Urothelium cell line (cell line): ENCODE measurements at places on chromosomes 5 and 9.
A peak's percentile ranks its signal among the peaks of the same experiment; 100 is the strongest.

GRCh38 chr9:4297151-4297785 lies 2.6 kb downstream of the GLIS3 start:
- DNase-seq: peak; percentile 52

GRCh38 chr9:1659363-1659690 lies 355.8 kb upstream of the SMARCA2 start:
- no peak for DNase-seq

GRCh38 chr5:165227515-165227914 lies 1722.1 kb downstream of the MAT2B start:
- DNase-seq: no peak

DNA sequence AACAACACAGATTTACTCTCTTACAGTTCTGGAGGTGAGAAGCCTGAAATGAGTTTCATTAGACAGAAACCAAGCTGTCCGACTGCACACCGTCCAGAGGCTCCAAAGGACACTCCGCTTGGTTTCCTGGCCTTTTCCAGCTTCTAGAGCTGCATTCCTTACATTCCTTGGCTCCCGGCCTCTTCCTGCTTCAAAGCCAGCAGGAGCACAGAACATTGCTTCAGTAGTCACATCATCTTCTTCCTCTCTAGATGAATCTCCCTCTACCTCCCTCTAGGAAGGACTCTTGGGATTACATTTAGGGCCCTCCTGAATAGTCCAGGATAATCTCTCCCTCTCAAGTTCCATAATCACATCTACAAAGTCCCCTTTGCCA lies 213.3 kb downstream of the CDK5RAP2 start:
- DNase-seq: peak; percentile 85

DNA sequence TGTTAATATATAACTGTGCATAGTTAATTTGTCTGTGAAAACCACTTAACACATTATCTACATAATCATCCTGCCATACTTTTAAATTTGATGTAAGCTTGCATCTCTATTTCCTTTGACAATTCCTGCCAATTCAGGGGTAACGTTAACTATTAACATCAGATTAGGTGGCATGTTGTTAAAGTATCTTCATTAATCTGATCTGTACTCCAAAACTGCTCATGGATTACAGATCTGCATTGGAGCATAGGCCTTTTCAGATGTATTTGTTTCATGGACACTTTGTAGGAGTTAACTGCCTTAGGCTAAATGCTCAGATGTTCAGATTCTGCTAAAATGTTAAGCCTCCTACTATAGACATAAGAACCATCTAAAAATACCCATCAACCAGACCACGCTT lies 3.1 kb downstream of the RPS6 start:
- no peak for DNase-seq

DNA sequence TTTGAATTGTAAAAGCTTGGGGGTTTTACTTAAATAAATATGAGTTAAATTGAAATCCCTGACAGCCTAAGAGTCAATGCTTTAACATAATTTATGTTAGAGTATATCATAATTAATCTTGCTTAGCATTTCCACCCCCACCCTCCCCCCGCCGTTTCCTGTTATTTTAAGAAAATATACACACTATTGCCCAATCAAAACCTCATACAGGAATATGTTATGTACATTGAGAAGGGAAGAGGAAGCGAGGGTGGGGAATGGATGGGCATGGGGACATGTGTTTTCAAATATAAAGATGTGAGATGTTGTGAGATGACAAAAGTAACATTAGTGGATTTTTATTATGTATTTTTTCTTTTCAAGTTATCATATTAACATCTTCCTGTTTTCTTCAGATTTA lies 561.1 kb upstream of the MEF2C start:
- DNase-seq: no peak

DNA sequence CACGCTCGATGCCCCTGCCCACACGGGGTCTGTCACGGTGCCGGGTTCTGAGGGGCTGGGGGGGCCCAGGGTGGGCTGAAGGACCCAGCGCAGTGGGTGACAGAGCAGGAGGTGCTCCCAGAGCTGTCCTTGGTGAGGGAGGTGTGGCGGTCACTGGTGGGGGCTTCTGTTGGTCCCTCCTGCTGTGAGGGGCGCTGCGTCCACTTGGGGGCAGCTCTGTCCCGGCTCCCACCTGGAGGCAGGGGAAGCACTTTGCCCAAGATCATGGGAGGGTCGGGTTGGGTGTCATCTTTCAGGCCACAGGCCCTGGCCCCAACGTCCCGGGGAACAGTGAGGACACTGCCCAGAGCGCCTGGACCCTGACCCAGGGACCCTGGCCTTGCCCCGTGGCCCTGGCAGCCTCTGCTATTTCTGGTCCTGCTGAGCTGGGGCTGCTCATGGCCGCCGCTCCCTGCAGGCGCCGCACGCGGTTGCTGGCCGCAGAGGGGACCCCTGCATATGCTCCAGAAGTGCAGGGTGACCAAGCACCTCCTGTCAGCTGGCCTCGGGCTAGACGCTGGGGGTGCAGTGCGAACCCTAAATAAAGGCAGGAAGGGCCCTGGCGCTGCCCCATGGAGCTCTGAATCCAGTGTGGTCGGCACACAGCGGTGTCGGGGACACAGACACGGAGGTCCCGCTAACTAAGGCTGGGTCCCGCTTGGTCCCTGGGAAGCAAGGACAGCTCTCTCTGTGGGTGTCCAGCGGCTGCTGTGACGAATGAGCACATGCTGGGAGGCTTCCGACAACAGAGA lies 11.6 kb upstream of the RNU6ATAC start:
- no peak for DNase-seq

- DNase-seq: no peak
Observed at GRCh38 chr9:14051419-14051818, 262.5 kb downstream of the NFIB start.

DNA sequence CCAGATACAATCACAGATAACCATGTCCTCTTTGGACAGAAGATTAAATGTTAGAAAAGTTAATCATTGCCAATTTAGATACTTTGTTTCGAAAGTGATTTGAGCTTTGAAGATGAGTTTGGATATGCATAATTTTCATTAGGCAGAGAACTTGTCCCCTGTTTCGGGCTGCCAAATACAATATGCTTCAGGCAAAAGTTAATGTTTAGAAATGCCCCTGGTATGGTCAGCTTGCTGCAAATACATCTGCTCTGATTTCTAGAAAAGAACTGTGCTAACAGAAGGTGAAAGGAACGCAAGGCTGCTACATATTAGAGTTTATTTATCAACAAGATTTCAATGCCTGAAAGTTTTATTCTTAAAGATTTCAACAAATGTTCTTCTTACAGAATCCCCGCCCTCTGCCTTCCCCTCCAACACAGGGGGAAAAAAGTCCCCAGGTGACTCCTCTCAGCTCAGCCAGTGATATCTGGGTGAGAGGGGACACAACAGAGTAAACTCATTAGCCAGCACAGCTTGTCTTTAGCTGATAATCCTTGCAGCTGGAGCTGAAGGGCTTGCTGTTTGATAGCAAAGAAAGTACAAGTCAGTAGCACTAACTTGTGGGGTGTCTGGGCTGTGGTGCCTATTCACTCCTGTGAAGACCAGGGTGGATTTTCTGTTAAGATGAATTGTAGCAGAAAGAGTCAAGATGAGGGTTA lies 435.7 kb downstream of the DMAC1 start:
- no peak for DNase-seq

DNA sequence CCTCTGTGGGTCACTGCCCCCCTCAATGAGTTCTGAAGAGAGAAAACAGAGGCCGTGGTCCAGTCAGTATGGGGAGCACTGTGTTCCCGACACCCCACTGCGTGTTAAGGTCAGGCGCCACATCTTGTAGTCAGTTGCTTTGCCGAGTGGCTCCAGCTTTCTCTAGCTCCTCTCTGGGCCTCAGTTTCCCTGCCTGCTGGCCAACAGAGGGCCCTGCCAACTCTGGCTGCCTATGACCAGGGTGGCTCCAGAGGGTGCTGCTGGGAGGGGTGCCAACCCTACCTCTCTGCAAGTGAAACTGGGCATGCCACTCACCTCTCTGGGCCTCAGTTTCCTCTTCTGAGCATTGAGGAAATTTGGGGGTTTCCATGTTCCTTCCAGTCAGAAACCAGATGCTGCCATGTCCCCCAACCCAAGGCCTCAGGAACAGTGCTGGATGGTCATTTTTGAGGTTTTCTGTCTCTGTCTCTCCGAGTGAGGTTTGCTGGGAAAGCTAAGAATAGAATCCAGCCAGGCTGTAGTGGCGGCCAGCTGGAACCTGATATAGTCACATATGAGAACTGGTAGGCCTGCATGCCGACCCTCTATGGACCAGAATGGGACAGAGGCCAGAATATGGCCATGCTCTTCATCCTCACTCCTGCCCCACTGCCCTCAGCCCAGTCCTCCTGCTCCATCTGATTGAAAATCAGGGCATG lies 132.1 kb downstream of the PHF2 start:
- no peak for DNase-seq
